ENCODE measurements at places on chromosomes 1 and 21. TPM values are rescaled to one million over a fixed set of nuclear protein-coding genes. Genes with fewer than 3 reads are reported as not detected.

Gene FGR
- total RNA-seq = 0.05 TPM

Gene LCE3E
- not detected for total RNA-seq

Gene FTCD
- total RNA-seq = not detected

Gene MAEL
- total RNA-seq = not detected

Gene HHIPL2
- not detected for total RNA-seq

Gene SPRR3
- total RNA-seq = not detected

Gene NGF
- 0.51 TPM for total RNA-seq

Gene AK5
- 77.7 TPM for total RNA-seq

Gene IVNS1ABP
- 124 TPM for total RNA-seq

Gene CD247
- total RNA-seq = 0.21 TPM

Gene ZNF648
- total RNA-seq = not detected

DNA sequence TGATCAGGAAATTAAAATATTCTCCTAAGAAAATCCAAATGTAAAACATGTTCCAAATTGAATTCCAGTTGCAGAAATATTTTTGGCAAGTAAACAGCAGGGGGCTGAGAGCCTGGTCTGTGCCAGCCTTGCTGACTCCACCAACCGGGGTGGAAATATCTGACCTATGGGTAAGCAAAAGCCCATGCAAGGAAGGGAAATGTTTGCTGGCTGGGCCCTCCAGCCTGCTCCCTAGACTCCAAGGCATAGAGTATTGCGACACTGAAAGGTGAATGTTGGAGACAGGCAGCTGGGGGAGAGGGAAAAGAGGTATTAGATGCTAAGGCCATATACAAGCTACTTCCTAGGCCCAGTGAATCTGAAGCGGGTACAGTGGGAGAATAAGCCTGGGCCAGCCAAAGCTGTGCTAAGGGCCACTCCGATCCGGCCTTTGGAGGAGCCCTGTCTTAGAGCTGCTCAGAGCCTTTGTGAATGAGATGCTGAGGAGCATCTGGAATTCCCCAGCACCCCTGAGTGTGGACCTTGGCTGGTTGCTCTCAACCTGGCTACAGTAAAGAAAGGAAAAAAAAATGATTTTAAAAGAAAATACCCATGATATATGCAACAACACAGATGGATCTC lies 24.9 kb upstream of the ATP1B1 start:
- no peak for DNase-seq

- no peak for DNase-seq
These were observed 1905.6 kb downstream of the NCAM2 start for GRCh38 chr21:22903851-22904250.

DNA sequence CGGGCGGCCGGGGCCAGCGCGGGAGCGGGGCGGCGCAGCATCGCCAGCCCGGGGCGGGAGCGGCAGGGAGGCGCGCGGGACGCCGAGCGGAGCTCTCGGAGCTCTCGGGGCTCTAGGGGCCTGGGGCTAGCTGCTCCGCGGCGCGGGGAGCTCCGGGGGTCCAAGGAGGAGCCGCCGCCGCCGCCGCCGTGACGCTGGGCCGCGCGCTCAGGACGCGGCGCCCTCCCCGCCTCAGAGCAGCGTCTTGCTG lies 147 bp downstream of the CLSTN1 start:
- DNase-seq = no peak

GRCh38 chr1:233230011-233230410 lies 65.5 kb downstream of the PCNX2 start:
- no peak for DNase-seq

GRCh38 chr1:198116069-198116468 lies 40.7 kb upstream of the NEK7 start:
- no peak for DNase-seq

GRCh38 chr1:119660253-119661083 lies 12.4 kb upstream of the ZNF697 start:
- DNase-seq = no peak

DNA sequence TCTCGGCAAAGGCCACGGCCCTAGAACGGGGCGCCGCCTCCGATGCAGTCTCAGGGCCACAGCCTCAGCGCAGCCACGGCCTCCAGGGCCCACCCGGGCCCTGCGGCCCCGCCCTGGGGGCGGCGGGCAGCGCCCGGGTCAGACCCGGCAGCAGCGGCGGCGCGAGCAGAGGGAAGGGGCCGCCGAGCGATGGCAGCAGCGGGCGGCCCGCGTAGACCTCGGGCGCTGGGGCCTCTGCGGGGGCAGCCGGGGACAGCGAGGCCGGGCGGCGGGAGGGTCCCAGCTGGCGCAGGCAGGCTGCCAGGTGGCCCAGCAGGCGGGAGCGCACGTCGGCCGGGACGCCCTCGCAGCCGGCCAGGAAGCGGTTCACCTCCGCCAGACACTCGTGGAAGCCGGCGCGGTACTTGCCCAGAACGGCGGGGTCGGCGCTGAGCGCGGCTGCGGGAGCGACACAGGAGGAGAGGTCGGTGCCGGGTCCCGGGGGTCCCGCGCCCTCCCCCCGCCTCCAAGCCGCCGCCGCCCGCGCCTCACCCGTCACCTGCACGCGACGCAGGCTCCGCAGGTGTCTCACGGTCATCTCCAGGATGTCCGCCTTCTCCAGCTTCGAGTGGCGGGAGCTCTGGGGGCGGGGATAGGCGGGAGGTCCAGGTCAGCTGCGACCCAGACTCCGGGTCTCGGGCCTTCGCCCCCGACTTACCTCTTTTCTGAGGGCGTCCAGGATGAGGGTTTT lies 737 bp downstream of the HES4 start:
- DNase-seq = peak; percentile 60

- DNase-seq = peak; percentile 43
These were observed 30.2 kb upstream of the OTUD3 start for GRCh38 chr1:19852036-19852435.

DNA sequence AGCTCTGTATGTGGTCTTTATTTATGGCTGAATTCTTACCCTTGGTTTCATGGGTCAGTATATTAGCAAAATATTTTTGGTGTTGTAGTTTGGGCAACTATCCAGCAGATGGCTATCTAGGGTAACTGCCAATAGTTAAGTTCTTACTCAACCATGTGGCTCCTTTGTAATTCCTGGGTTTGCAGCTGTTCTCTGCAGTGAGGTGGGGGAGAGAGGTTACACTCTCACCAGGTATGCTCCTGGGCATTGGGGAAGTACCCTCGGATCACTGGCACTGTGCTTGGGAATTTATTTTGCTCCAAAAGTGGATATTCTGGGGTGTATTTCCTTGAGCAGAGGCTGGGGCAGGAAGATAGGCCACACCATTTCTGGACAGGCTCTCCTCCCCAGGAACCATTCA lies 436.7 kb upstream of the TMPRSS15 start:
- DNase-seq = no peak

DNA sequence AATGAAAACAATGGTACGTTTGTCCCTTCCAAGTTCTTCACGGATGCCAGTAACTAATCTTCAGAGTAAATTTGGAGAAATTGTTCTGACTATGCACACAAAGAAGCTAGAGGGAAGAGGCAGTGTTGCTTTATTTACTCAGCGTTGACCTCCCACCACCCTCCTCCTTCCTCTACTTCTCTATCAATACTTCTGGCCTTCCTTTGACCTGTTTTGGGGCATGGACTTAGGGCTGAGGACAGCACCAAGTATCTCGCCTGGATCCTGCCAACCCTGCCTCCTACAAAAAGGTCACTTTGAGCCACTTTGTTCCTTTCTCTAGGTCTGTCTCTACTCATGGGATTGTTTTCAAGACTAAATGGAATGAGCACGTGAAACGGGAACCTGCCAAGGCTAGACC lies 282.6 kb downstream of the DSCAM start:
- DNase-seq = no peak

DNA sequence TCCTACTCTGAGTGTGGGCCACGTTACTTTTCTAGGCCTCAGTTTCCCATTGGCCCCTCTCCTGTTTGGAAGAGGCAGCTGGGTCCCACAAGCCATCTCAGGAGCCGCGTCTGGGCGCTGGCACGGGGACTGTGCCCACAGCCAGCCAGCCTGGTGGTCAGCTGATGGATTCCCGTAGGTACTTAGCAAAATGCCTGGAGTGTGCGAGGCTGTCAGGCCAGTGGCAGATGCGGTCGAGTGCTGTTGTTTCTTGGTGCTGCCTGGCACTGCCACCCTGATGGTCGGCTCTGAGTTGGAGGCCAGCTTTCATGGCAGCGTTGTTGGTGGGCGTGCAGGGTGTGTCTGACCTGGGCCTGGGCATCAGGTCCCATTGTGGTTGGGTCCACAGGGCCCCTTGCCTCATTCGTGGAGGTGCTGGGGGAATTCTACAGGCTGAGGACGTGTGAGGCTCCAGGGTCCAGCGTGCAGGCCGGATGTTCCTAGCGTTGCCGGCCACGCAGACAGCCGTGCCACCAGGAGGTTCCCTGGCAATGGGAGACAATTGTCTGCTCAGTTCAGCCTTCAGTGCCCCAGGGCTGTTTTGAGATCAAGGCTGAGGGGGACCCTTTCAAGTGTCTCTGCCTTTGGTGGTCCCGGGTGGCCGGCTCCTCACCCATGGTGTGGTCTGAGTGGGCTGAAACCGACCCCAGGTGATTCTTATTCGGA lies 20.9 kb downstream of the SKI start:
- no peak for DNase-seq

DNA sequence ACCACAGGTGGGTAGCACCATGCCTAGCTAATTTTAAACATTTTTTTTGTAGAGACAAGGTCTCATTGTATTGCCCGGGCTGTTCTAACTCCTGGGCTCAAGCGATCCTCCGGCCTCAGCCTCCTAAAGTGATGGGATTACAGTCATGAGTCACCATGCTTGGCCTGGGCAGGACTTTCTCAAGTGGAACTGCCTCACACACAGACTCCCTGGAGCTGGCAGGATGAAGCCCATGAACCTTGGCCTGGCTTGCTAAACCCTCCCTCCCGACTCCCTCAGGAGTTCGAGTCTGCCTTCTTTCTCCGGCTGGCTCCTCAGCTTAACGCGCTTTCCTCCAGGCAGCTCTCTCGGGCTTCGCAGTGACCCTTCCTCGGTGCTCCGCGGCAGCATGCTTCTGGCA lies 7.7 kb upstream of the ECE1 start:
- no peak for DNase-seq

GRCh38 chr1:205041001-205041715 lies 1.9 kb upstream of the CNTN2 start:
- DNase-seq = peak; percentile 22

DNA sequence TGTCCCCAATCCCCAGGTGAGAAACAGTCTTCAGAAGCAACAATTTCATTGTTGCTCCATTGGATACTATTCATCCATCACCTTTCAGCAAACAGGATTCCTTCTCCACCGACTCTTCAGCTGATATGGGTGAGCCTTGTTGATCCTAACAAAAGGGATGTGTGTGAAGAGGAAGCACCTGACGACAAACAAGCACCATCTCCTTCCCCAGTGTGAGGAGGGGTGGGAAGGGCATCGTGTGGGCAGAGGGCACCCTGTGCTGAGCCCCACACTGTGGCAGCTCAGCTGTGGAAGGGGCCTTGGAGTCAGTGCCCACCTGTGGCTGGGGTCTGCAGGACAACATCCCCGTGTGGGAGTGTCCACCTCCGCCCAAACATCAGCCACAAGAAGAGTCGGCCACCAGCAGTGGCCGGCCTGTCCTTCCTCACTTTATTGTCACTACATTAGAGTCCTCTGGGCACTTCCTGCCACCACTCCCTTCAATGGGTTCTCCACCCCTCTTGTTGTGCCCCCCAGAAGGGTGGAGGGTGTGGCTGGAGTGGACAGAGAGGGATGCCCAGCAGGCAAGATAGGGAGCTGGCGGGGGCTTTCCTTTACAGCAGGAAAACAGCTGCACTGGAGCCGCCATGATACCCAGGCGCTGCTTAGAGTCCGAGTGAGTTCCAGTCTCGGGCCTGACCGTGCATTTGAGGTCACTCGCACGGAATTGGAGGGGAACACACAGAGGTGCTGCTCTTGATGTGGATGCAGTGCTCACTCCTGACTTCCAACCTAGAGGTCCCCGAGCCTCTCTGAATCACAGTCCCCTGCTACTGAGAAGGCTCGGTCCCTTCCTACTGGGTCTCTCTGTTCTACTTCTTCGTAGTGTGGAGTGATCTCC lies 40.9 kb downstream of the VPS26C start:
- DNase-seq = no peak

GRCh38 chr1:114618606-114619005 lies 37.2 kb upstream of the BCAS2 start:
- no peak for DNase-seq

GRCh38 chr1:36326499-36326898 lies 3.1 kb upstream of the EVA1B start:
- DNase-seq = no peak

- DNase-seq = peak; percentile 43
These were observed 780 bp downstream of the HIVEP3 start for GRCh38 chr1:41917835-41918449.

DNA sequence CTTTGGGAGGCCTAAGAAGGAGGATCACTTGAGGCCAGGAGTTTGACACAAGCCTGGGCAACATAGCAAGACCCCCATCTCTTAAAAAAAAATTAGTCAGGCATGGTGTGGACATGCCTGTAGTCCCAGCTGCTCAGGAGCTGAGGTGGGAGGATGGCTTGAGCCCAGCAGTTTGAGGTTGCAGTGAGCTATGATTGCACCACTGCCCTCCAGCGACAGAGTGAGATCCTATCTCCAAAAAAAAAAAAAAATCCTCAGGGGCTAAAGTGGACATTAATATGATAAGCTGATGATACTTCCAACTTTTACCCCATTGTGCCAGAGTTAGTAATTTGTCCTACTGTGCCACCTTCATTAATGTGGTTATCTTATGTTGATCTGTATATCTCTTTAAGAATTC lies 327.8 kb upstream of the FMN2 start:
- peak; percentile 29 for DNase-seq

- no peak for DNase-seq
These were observed 77.3 kb downstream of the EDEM3 start for GRCh38 chr1:184677344-184677743.

DNA sequence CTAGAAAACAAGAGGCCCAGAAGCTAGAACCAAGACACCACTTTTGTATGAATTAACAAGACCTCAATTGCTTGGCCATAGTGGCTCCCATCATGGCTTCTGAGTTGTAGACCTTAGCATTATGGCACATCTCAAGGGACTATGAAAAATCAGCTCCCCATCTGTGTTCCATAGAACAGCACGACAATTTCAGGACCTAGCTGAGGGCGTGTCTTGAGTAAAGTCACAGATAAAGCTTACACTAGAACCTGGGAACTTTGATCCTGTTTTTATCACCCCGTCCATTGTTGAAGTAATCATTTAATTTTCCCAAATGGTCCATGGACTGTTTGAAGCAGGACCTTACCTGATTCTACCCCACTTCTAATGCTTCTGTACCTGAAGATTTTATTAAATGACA lies 44.8 kb downstream of the RUNX1 start:
- no peak for DNase-seq

DNA sequence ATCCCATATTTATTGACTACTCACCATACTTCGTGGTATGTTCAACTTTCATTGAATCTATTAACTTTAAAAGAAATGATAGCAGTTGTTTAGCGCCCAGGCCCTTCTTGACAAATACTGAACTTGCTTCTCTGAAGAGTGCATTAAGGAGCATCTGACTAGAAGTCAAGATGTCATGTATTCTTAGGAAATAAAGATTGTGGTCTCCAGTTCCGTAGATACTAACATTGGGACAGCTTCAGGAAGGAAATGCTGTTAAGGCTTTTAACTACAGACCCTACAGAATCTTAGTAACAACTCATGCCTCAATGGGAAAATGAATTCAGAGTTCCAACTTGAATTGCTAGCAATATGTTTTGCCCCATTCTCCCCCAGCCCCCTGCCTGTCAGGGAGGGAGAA lies 14.8 kb downstream of the LYST start:
- no peak for DNase-seq

GRCh38 chr1:111563619-111564018 lies 56.0 kb upstream of the RAP1A start:
- peak; percentile 62 for DNase-seq

Data from myocyte (in vitro differentiated cells).